ENCODE measurements at places on chromosomes 16 and 17.
A peak's percentile ranks its signal among the peaks of the same experiment; 100 is the strongest.

- DNase-seq = no peak
Observed at GRCh38 chr16:68800257-68800875, 43.0 kb upstream of the TANGO6 start.

DNA sequence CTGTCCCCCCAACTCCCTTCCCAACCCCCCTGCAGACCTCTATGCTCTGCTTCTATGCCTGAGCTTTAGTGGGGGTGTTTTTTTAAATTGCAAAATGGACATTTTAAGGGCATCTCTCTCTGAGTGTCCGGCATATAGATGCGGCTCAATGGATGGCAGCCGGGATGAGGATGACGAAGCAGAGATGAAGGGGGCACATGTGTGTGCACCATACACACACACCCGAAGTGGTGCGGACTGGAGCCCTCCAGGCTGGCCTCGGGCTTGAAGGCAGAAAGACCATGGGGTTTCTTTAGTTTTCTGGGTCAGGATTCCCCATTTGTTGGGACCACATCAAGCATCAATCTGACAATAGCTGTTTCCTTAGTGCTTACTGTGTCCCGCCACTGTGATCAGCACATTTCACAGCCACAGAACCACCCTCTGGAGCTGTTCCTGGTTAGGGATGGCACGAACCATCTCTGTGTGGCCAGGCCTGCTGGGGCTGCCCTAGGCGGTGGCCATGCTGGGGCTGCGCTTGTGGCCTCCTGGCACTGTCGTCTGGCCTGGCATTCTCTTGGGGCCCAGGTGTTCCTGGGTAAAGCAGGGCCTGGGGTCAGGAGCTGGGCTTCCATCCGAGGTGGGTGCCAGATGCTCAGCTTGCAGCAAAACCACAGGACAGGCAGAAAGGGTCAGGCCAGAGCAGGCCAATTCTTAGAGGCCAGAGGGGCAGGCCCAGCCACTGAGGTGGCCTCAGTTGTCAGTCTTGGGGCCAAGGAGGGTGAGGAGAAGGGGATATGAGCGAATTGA lies 49.9 kb downstream of the NT5M start:
- no peak for DNase-seq

- DNase-seq = no peak
Observed at GRCh38 chr16:3761375-3762106, 44.2 kb upstream of the TRAP1 start.

DNA sequence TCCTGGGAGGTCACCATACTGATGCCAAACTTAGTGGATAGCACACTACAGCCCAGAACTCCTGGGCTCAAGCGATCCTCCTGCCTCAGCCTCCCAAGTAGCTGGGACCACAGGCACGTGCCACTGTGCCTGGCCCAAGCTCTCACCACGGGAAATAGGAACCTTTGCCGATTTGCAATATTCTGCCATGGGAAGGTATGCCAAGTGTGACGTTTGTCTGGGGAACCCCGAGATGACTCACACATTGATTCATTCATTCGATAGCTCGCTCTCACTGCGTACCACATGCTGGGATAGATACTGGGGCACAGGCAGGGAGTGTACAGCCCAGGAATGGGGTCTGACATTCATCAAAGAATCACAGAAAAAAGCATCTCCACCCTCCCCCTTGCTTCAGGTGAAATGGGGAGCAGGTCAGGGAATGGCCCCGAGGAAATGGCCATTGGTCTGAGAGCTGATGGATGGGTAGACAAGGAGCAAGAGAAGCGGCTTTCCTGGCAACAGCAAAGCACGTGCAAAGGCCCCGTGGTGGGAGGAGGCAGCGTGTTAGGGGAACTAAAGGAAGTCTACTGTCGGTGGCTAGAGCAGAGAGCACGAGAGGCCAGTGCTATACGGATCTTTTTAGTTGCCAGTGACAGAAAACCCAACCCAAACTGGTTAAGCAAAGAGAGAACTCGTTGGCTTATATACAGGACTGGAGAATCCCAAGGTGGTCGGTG lies 44.1 kb downstream of the DNAH17 start:
- no peak for DNase-seq

DNA sequence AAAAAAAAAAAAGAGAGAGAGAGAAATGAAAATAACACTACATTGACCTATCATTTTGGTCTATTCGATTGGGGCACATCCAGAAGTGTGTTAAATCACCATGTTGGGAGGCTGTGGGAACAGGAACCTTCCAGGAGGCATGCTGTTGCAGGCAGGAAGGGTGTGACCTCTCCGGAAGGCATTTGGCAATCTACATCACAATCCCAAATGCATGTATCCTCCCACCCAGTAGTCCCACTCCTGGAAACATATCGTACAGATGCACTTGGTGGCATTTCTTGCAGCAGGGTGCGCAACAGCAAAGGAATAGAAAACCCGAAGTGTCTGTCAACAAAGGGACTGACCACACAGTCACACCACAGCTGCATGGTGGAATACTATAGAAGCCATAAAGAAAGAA lies 7.9 kb downstream of the PLLP start:
- DNase-seq = no peak

- DNase-seq = no peak
Observed at GRCh38 chr16:21117567-21117966, 33.1 kb downstream of the DNAH3 start.

- peak; percentile 63 for DNase-seq
Observed at GRCh38 chr16:46929378-46930332, 43.8 kb downstream of the DNAJA2 start.

DNA sequence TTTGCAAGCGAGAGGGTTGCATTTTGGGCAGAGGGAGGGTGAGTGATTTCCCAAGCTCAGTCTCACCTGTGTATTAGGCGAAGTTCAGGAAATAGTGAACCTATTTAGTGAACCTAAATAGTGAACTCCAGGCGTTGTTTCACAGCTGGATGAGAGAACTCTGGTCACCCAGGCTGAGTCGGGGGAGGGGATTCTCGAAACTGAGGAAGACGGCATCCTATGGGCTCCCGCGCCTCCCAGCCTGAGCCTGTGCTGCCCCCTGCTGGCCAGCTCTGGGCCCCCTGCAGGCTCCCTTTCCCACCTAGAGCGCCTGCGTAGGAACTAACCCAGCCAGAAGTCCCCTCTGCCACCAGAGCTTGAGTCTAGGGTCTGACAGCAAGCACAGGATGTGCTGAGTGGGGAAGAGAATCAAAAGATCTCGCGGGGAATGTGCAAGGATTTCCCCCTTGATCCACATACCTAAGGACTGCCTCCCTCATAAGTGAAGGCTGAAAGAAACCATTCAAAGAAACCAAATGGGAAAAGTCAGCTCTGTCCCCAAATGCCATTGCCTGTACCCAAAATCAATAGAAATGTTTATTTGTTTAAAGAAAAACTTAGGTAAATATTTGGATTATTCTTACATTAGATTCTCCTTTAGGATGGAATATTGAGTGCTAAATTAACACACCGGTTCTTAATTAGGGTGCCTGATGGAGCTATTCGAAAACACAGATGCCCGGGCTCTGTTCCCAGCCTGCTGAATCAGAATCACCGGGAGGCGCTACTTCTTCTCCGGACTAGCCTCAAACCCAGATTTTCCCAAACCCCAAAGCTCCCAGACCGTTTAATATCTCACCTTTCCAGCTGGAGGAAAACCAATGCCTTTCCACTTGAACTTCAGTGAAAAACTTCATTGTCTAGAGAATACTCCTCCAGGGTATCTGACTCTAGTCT lies 14.8 kb upstream of the MARVELD3 start:
- DNase-seq = peak; percentile 79

DNA sequence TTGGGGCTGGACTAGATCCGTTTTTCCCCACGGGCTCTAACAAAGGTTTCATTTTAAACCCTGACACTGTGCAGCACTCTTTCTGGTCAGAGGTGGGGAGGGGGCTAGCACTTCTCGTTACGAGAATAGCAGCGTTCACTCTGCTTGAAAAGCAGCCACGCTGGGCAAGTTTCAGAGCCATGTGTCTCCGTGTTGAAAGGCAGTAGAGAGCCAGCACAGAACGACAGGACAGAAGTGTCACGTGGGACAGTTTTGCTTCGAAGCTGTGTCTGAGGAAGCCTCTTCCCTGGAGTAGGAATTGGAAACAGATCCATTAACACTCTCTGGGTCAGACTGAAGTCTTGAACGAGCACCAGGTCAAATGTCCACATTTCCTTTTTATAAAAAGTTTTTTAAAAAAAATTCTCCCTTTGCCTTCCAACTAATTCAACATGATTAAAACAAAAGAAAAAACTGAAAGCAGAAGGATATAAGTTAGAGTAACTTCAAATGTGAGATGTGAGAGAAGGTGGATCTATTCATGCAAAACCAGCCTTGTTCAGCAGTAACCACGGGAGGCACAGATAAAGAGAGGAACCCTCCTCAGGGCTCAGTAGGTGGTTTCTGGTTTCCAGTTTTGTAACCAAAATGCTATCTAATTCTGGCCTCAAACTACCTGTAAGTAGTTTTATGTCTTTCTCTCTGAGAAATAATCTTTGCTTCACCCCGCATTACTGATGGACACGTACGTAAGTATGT lies 65.0 kb downstream of the SMG6 start:
- DNase-seq = no peak

GRCh38 chr16:65608455-65608854 lies 486.6 kb upstream of the CDH11 start:
- DNase-seq = no peak

DNA sequence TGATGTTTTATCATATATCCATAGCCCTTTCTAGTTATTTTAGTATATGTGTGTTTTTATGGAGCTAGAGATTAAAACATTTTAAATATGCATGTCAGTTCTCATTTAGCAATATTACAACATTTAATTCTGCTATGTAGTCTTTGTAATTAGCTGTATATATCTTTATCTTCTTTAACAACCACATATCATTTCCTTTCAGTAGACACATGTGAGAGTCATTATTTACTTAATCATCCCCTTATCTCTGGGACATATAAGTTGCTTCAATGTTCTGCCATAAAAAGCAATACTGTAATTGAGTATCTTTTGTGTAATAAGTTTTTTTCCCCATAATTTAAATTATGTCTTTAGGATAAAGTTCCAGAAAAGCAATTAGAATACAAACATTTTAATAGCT lies 52.0 kb upstream of the CLEC3A start:
- DNase-seq = no peak

DNA sequence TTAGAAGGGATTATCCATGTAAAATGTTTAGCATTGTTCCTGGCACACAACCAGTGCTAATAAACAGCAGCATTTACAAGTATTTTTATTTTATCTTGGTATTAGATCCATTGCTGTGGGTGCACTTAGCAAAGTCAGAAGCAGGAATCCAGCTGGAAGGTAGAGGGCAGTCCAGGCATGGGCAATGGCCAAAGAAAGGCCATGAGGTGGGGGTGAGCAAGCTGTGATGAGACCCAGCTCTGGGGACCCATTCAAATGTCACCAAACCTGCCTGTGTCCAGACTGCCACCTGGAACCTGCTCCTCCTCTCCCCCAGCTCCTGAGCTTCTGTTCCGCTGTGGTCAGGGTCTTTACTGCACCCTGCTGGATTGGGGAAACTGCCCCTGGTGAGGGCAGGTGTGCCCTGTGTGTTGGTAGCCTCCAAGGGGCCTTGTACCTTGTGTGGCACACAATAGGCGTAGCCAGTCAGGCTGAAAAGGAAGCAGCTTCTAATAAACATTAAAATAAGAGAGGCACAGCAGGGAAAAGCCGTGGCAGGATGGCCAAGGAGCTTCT lies 118.0 kb upstream of the CRHR1 start:
- DNase-seq = no peak

DNA sequence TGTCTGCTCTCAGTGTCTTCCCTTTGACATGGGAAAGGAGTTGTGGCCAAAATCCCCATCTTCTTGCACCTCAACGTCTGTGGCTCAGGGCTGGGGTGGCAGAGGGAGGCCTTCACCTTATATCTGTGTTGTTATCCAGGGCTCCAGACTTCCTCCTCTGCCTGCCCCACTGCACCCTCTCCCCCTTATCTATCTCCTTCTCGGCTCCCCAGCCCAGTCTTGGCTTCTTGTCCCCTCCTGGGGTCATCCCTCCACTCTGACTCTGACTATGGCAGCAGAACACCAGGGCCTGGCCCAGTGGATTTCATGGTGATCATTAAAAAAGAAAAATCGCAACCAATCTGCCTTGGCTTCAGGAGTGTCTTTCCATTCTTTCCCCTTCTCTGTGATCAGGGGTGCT lies 918 bp upstream of the MRM1 start:
- DNase-seq = no peak

- DNase-seq = no peak
Observed at GRCh38 chr17:28524476-28525424, 18.6 kb downstream of the FOXN1 start.

DNA sequence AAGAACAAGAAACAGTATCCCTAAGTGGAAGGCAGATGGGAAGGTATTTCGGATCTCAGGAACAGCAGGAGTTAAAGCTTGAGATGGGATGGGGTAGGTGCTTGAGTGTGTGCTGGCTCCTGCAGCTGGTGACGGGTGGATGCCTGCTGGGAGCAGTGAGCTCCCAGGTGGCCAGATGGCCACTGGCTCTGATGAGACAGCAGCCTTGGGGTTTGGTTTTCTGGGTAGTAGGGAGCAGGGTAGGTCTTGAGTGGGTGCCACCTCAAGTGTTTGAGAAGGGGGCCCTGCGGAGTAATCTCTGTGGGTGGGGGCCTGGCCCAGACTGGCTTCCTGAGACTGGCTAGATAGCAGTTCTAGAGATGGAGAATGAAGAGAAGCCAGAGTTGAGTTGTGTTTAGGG lies 10.3 kb downstream of the EPN2 start:
- DNase-seq = no peak

- DNase-seq = no peak
Observed at GRCh38 chr16:28193530-28194423, 18.0 kb downstream of the XPO6 start.

DNA sequence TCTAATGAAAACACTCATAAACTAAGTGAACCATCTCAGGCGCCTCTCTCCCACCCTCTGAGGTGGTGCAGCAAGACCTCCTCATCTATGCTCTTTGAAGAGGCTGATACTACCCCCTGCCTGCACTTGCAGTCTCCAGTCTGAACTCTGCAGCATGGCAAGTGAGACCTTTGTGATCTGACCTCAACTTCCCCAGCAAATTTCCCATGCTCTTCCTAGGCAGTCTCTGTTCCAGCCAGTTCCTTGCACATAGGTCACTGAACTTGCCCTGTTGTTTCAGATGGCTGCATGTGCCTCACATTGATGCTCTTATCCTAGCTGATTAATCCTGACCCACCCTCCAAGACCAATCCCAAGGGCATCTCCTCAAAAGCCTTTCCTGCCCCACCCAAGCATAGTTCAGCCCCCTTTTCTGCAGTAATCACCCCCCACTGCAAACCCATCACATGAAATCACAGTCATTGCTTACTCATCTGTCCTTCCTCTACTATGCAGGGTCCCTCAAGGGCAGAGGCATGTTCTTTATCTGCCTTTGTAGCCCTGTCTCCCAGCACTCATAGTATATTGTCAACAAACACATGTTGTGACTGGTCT lies 42.0 kb downstream of the TBX21 start:
- DNase-seq = no peak

DNA sequence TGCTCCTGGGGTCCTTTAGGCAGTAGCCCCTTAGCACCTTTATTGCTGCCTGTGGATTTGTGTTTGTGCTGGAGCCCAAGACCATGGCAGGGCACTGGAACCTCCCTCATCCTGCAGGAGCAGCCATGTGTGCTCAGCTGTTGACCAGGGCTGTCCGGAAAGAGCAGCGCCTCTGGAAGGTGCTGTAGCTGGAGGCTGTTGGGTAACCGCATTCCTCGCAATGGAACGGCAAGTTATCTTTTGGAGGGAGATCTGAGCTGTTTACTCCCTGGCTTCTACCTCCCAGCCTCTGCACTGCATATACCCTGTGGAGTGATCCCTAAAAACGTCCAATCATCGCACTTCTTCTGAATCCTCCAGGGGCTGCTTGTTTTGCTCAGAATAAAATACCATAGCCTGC lies 291.0 kb downstream of the SNX29 start:
- no peak for DNase-seq

GRCh38 chr16:22324787-22325597 lies 27.8 kb downstream of the POLR3E start:
- DNase-seq = no peak
